Heart left ventricle (tissue), 16 donors: ENCODE measurements at places on chromosomes 3 and 15.

- H3K27me3 ChIP-seq = no peaks in the 10 kb centered on the region
- no peaks in the 10 kb centered on the region for H3K4me1 ChIP-seq
Measured at GRCh38 chr3:60147249-60147950, 1097.6 kb upstream of the CFAP20DC start.

DNA sequence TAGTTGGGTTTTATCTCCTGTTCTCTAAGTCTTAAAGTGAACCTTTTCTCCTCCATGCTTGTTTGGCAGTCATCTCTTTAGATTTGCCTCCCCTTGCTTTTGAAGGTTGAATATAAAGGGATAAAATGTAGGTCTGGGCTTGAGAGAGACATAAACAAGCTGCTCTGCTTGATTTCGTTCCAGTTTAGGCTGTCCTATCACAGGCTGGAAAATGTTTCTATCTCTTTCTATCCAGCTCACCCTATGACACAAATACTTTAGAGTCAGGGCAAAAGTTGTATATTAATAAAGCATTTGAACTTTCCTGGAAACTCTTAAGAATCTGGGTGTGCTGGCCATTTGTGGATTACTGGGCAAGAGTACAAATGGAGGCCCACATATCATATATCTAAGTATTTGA lies 29.5 kb upstream of the ZBBX start:
- H3K27ac ChIP-seq = no peak overlapping the region
- no peaks in the 10 kb centered on the region for H3K36me3 ChIP-seq
- H3K27me3 ChIP-seq = no peaks in the 10 kb centered on the region

DNA sequence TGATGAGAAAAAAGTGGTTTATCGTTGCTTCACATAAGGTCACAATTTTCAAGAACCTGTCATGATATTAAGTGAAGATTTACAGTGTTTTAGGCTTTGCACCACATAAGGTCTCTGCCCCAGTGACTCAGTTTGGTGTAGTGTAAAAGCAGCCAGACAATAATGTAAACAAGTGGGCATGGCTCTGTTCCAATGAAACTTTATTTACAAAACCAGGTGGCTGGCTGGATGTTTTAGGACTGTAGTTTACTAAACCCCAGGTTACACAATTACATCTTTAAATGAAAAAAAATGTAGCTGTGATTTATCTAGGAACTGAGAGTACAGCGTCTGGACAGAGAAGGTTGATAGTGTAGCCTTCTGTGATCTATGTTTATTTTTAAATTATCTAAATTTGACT lies 9.7 kb upstream of the FBXL22 start:
- H3K4me3 ChIP-seq = no peak overlapping the region
- H3K36me3 ChIP-seq = peaks cover 91% of the 10 kb centered on the region
- no peaks in the 10 kb centered on the region for H3K4me1 ChIP-seq
- DNase-seq = no peak

- H3K27ac ChIP-seq = no peak overlapping the region
- H3K4me1 ChIP-seq = peaks cover 30% of the 10 kb centered on the region
- no peak for DNase-seq
- no peaks in the 10 kb centered on the region for H3K27me3 ChIP-seq
Measured at GRCh38 chr3:16298891-16299290, 33.9 kb downstream of the OXNAD1 start.

- peak; percentile 65 for DNase-seq
- H3K36me3 ChIP-seq = no peaks in the 10 kb centered on the region
- peaks cover 6% of the 10 kb centered on the region for H3K27me3 ChIP-seq
- H3K27ac ChIP-seq = no peak overlapping the region
Measured at GRCh38 chr3:46705022-46705530, 3.9 kb downstream of the TMIE start.
